ENCODE measurements at places on chromosomes 12 and 14.

DNA sequence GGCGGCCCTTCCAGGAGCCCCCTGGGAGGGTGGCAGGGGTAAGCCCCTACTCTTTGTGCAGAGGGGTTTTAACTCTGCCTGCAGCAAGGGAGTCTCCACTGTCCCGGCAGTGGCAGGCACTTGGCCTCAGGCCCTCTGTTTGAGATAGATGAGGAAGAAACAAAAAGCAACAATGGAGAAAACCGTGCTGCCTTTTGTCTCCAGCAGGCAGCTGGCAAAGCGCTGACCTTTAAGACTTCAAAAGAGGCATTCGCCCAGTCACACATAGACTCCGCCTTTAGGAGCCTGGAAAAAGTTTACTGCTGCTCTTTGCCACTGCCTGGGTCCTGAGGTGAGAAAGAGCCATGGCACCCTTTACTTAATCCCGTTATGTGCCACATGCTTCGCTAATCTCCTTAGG, 158.2 kb upstream of the NTF3 start:
- DNase-seq: no peak

DNA sequence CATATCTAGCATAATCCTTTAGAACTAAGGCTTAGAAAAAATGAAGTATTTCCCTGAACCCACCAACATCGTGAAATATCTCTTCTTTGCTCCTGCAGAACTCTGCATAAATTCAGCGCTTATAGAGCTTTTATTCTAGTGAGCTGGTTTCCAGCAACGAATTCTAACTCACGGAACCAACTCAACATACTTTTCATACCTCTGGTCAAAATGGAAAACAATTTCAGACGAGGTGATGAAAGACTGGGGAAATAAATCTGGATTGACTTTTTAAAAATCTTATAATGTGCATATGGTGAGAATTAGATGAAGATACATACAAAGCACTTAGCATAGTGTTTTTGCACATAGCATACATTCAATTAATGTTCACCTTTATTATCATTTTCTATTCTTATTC, 62.6 kb upstream of the BBS10 start:
- no peak for DNase-seq

DNA sequence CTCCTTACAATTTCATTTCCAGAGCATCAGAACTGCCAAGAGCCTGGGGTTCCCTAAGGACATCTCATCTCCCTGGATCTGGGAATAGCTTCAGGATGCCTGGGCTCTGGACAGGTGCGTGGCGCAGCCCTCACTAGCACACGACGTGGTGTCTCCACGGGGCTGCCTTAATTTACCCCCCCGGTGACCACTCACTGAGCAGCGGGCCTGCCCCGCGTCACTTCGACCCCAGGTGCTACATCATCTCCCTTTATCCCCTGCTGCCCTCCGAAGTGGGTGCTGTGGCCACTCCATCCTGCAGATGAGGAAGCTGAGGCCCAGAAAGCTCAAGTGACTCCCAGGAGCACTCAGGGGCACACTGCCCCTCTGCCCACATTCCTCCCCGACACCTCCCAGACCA, 177.8 kb upstream of the SFSWAP start:
- DNase-seq: no peak

DNA sequence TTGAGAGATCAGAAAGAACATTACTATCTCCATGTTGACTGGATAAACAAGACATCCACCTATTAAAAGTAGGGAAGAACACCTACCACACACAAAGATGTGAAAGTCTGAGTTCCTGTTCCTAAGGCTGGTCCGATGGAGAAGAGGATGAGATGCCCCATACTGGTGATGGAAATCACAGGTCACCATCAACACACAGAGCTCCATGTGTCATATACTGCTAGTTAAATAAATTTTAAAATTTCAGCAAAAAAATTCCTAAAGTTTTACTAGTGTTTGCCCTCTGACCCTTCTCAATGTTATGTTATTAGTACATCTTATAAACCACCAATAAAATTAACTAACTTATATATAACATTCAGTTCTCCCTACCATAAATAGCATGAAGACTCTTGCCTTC, 59.1 kb downstream of the KCNA5 start:
- DNase-seq: no peak

GRCh38 chr14:100662879-100663760, 63.6 kb upstream of the DLK1 start:
- DNase-seq: peak; percentile 23

GRCh38 chr12:8081251-8081920, 688 bp upstream of the NECAP1 start:
- DNase-seq: no peak

DNA sequence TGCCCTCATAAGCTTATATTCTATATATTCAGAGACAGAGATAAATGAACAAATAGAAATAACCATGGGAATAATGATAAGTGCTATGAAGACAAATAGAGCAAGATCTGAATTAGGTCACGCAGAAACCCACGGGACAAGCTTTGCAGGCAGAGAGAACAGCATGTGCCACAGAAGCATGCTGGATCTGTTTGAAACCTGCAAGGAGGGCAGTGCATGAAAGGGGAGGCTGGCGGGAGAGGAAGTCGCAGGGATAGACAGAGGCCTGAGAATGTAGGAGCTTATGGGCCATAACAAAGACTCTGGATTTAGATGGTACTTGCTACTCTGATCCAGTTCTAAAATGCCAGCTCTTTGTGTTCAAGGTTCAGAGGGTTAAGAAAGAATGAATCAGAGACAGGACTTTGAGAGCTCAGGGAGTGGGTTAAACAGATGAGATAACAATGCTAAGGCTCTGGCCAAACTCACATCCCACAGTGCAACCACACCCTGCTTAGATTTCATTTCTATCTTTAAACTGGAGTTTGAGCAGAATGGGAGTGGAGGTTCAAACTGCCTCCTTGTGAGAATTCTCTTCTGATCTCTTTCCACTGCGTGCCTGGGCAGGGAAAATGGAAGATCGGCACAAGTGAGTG, 49.2 kb upstream of the PPP1R12A start:
- DNase-seq: no peak

DNA sequence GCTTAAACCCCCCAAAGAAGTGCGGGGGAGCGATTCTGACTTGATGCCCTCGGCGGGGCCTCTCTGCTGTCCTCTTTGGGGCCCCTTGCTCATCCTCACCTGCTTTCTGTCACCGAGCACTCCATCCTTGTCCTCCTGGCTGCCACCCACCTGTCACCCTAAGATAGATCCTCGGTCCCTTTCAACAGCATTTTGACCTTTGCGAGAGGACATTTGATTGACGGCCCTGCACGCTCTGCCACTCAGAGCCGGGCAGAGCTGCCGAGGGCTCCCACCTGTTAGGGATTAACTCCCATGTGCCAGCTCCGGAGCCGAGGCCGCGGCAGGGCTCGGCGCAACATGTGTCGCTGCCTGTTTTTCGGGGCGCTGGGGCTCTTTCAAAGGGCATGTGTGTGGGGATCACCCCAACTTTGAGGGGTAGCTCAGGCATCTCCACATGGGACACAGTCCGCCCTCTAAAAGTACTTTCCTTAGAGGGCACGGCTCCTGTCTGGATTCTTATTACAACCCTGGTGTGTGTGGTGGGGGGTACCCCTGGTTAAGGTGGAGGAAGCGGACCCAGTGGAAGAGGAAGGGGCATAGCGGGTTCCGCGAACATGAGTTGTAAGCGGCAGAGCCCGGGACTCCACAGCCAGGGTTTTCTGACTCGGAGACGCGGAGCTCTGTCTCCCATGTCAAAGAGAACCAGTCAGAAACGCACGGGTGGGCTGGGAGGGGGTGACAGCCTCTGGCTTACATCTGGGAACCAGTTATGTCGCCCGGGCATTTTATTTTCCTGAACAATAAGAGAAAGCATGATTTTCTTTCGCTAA, 811 bp upstream of the MEG3 start:
- no peak for DNase-seq

GRCh38 chr12:117778656-117779055, 190.1 kb downstream of the KSR2 start:
- no peak for DNase-seq

DNA sequence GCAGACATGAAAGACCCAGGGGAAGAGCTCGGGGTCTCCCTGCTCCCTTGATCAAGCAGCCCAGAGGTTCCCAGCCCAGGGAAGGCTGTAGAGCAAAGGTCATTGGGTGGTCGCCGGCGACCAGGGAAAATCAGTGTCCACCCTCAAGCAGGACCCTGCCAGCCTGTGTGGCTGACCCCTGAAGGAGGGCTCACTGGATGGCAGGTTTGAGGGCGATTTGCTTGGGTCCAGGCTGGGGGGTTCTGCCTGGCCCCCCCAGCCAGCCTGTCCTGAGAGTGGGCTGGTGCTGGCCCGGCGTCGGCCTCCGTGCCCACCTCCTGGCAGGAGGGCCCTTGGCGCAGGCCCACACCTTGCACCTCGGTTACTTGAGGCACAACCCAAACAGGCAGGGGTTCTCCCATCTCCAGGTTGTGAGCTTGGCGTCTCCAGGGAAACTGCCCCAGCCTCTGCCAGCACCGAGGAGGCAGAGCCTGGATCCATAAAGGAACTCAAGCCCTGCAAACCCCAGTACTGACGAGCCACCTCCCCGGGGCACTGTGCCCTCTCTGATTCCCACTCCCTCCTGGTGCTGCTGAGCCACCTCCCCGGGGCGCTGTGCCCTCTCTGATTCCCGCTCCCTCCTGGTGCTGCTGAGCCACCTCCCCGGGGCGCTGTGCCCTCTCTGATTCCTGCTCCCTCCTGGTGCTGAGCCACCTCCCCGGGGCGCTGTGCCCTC, 329.0 kb upstream of the SFSWAP start:
- DNase-seq: no peak

GRCh38 chr12:41697161-41697560, 447.5 kb downstream of the GXYLT1 start:
- DNase-seq: no peak

GRCh38 chr14:24483604-24484252, 24.3 kb downstream of the CMA1 start:
- DNase-seq: no peak

DNA sequence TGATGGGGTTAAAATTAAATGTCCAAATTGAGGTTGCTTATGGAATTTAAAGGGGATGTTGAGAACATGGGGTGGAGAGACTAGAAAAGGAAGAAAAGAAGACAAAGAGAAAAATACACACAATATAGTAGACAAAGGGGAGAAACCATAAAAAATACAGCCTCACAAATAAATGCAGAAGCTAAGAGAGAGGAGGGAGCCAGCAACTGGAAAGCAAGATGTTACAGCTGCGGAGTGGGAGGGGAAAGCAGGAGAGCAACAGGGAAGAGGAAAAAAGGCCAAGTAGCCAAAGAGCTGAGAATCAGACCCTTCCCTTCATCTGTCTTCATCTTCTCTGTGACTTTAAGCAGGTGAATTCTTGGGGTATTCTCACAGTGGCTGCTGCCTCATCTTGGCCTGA, 39.7 kb upstream of the SMUG1 start:
- no peak for DNase-seq

DNA sequence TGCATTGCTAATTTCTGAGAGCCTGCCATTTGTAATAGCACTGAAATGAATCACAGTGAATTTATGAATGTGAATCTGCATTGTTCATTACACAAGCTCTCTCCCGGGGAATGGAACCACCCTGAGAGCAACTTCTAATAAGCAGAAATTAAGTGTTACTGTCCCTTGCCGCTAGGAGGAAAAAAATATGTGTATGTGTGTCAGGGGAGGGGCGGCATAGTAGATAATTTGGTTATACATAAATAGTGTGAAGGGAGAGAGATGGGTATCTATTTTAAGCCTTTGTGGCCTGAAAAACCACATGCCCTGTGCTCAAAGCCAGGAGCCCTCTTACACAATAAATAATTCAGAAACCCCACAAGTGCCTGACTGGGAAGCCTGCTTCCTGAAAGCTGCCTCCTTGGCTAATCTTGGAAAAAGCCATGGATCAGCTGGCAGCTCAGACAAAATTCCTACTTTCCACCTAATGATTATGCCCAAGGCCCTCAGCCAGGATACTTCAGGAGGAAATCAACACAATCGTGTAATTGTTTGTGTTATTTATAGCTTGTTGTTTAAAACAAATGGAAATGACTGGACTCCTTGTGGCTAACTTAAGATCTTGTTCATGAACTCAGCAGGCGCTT, 366.2 kb upstream of the KITLG start:
- DNase-seq: no peak

GRCh38 chr14:91311284-91311662, 66.8 kb upstream of the GPR68 start:
- DNase-seq: no peak

- DNase-seq: no peak
These were observed 199.3 kb downstream of the ALG10B start for GRCh38 chr12:38515912-38516311.

- no peak for DNase-seq
These were observed 521.4 kb upstream of the FOXG1 start for GRCh38 chr14:28245216-28245615.

DNA sequence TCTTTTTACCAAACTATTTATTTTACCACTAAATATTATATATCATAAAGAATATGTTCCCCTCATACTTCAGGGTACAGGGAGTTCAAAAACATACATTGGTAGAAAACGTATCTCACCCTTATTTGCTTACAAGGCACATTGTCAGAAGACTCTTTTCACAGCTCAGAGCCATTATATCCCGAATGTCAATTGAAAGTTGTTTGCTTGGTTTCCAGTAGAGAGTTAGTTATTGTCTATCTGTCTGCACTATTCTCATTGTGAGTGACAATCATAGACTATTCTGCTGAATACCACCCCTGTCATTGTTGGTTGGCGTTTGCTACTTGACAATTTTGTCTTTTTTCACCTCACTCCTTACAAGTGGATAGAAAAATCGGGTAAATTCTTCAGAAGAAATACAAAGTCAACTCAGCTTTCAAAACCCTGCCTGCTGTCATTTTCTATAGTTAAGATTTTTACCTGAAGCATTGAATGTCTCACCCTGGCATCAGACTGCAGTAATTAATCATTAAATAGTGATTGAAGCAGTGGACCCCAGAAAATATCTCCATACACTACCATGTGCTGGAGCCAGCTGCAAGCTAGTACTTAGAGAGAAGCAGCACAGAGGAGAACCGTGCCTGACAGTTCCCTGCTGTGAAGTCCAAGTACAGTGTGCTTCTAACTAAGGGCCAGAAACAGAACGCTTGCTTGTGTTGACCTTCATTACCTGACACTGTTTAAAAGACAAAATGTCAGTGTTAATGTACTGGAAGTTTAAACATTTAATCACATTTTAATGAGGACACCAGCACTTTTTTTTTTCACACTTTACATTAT, 510.6 kb downstream of the RERGL start:
- DNase-seq: no peak

DNA sequence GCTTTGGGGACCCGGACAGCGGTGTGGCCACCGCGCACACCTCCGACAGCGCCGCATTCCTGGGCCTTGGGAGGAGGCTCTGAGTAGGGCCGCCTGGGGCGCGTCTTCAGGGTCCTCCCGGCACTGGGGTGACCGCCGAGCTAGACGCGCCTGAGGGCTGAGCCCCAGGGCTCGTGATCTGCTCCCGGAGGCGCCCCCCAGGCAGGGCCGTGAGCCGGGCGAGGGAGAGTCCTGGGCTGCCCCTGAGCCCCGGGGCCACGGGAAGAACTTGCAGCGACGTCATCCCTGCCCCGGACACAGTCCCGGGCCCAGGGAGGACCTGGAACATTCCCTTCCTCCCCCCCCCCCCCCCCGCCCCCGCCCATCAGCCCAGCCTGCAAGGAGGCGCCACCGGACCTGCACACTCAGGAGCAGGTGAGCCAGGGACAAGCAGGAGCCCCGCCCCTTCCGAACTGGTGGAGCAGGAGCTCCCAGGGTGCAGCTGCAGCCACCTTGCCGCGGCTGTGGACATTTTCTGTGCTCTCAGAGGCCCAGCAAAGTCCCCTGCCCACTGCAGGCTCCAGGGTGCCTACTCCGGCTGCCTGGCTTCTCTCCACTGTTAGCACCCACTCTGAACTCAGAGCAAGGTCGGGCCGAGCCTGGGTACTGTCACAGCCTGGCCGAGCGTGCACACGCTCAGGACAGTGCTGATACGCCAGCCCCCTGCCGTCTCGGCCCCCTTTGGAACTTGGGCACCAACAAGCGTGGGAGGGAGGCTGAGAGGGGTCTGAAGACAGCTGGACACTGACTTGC, 50.7 kb downstream of the A2M start:
- DNase-seq: peak; percentile 43
